ENCODE measurements at places on chromosomes 5 and 9.
A peak's percentile ranks its signal among the peaks of the same experiment; 100 is the strongest.

GRCh38 chr9:7982907-7983306 is 183.3 kb upstream of the DMAC1 start:
- no peak for DNase-seq

GRCh38 chr9:96779089-96779488 is 1.2 kb upstream of the ZNF510 start:
- no peak for DNase-seq

- no peak for DNase-seq
These were observed 31.5 kb upstream of the IRX1 start for GRCh38 chr5:3564116-3564515.

DNA sequence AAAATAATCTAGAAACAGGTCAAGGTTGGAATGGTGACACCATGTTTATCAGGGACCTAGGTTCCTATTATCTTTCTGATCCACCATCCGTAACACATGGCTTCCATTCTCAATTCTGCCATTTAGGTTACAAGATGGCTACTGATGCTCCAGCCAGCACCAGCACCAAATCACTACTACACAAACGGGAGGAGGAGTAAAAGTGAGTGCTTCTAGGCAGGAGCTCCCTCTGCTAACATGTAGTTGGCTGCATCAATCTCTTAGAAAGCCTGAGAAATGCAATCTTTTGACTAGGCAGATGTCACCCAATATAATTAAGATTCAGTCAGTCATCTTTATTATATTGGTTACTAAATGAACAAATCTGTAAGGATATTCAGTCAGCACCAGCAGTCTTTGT is 515.9 kb downstream of the RAB3C start:
- no peak for DNase-seq

DNA sequence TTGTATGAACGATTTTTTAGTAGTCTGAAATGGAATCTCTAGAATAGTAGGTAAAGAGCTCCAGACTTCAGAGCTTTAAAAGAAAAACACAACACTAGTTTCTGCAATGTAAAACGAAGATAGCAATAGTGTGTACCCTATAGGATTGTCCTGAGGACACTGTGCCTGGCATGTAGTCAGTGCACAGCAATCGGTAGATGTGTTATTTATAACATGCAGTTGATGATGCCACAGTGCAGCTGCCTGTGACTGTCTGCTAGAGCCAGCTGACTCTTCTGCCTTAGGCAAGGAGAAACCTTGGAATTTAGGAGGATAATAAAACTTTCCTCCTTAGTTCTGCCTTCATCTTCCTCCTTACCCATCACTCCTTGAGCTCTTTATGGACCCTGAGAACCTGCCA is 27.7 kb upstream of the TMOD1 start:
- DNase-seq, result no peak

DNA sequence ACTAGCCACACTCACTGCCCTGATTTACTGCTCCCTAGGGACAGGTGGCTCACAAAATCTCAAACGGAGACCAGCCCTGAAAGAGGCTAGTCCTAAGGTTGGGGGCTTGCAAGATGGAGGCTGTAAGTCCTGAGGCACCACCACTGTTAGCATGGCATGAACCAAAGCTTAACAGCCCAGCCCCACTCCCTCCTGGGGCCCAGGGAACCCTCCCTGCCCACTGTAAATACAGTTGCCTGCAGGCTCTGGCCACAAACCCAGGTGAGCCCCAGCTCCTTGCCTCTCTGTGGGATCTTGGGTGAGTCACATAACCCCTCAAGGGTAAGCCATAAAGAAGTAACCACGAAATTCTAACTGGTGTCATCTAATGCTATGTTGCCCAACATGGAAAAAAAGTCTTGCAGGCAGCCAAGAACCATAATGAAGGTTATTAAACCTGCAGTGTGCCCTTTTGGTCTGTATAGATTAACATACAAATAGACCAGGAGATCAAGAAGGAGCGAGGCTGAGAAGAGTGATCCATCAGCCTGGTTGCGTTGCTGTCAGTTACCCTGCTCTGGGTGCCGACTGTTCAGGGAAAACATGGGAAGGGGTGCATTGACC is 1.7 kb upstream of the POMT1 start:
- peak; percentile 67 for DNase-seq

DNA sequence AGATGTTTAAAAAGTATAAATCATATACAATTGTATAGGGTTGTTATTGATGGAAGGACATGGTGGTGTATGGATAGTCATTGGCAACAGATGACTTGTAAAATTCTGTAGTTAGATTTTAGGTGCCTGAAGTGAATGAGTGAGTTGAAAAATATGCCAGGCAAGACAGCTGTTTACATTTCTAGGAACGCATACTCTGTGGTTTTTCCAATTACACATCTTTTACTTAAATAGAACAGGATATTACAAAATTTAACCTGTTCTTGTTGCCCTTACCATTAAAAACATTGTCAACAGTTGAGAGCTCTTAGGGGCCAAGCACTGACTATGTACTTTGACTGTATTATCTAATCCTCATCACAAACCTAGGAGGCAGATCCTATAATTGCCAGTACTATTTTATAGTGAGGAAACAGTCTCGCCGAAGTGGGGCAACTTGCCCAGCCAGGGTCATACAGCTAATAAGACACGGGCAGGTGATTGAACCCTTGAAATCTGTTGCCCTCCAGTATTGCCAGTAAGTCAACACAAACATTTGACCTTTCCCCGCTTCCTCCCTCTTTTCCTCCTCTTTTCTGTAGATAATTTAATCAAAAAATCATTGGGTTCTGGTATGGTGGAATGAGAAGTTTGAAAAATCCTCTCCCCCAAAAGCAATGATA is 88.6 kb downstream of the MACROH2A1 start:
- DNase-seq, result peak; percentile 73

DNA sequence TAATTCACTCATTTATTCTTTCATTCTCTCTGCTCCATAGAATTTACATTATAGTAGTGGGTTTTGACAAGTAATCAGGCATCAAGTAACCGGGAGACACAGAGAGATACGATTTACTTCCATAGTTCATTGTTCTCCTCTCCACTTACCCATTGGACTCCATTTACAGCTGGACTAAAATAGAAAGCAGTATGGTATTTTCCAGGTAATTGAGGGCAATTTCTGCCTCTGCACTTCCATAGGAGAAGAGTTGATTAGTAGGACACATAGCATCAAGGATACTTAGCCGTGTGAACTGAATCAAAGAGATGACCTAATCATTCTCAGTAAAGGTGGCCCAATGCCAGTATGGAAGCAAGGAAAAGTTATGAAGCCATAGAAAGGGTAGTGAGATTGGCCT is 244.4 kb downstream of the COX7C start:
- no peak for DNase-seq

- no peak for DNase-seq
These were observed 4.3 kb downstream of the CSNK1A1 start for GRCh38 chr5:149546974-149547373.

DNA sequence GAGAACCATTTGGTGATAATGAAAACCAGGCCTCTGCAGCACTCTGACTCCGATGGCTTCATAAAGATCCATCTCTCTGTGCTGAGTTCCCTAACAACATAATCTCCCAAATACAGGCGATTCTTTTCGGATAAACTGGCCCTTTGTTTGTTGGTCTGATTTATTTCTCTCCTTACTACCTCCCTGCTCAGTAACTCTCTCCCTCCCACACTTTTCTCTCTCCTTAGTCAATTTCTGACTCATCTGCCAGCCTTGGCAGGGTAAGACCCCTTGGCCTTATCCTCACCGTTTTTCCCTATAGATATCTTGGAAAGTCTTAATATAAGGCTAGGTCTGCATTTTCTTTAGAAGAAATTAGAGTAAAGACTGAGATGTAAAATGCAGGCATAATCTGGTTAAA is 128.7 kb downstream of the BRINP1 start:
- DNase-seq, result no peak

- DNase-seq, result no peak
These were observed 418.0 kb downstream of the PLK2 start for GRCh38 chr5:58041884-58042283.

DNA sequence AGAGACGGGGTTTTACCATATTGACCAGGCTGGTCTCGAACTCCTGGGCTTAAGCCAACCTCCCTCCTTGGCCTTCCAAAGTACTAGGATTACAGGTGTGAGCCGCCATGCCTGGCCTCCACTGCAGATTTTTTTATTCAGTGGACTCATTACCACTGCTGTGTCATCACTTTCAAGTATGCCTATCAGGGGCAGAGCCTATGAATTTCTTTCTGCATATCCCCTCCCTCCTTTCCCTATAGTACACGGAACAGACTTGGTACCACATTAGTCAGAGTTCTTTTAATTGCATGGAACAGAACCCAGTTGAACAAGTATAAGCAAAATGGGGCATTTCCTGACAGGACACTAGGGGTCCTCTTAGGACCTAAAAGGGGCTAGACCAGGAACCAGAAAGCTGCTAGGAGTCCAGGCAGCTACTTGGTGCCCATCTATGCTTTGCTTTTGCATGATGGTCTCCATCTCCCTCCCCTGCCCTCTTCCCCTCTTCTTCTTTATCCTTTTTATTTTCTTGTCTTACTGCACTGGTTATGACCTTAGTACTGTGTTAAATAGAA is 5.8 kb downstream of the BSPRY start:
- DNase-seq, result no peak

- no peak for DNase-seq
These were observed 164.5 kb upstream of the NFIB start for GRCh38 chr9:14478175-14479162.

- no peak for DNase-seq
These were observed 638.2 kb upstream of the SEMA6A start for GRCh38 chr5:117212866-117213265.

GRCh38 chr5:115375893-115376292 is 79.4 kb upstream of the CCDC112 start:
- DNase-seq, result no peak

DNA sequence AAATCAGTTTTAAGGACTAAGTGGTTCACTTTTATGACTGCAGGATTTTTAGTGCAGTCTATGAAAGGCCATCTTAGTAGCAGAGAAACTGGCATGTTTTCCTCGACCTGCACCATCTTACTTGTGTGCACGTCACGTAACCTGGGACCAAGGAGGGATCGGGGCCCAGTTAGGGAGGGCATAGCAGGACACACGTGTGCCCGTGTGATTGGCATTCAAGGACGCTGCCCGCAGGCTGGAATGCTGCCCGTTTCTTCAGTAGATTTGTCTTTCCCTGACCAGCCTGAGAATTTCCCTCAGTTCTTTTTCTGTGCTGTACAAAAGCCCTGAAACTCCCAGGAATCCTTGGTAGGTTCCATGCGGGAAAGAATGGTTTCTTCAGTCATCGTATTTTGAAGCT is 196.3 kb downstream of the TRIO start:
- no peak for DNase-seq

GRCh38 chr5:172178301-172178987 is 9.6 kb downstream of the STK10 start:
- DNase-seq, result no peak

GRCh38 chr5:133198511-133198910 is 146.7 kb downstream of the HSPA4 start:
- DNase-seq, result no peak

- DNase-seq, result no peak
These were observed 84.0 kb downstream of the GNAQ start for GRCh38 chr9:77947651-77948050.

DNA sequence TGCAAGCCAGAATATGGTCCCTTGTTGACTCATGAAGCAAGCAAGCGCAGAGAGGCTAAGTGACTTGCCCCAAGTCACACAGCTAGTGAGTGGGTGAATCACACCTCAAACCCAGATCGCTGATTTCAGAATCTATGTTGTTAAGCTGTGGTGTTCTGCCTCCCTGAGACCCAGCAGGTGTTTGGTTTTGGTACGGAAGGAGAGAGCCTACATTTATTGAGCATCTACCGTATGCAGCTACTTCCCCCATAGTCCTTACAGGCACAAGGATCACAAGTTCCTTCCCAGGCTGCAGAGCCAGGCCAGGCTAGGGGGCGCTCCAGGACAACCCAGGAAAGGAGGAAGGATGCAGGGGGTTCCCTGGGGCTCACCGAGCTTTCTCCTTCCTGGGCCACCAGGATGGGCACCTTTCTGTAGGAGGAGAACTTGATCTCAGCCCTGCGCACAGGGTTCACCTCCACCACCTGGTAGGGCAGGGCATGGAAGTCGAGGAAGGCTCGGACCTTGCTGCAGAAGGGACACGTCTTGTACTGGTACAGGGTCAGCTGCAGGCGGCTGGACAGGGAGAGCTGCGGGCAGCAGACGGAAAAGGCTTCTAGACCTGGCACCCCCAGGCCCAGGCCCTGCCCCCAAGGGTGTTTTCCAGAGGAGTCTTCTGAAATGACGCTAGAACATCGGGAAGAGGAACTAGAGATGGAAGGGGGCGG is 2.5 kb downstream of the PTGES2 start:
- peak; percentile 55 for DNase-seq

DNA sequence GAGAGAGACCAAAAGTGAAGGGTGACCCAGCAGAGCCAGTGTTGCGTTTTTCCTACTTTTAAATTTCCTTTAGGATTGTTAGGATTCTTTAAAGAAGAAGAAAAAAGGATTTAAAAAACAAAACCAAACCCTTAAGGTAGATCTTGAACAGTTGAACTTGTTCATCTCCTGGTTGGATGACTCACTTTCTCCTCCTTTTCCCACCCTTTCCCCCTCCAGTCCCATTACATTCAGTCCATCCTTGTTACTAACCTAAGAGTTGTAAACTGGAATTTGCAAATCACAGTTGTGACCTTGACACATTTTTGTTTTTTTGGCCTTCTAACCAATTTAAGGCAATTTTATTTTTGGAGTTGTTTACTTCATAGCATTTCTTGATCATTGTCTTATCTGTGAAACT is 289.2 kb downstream of the ARHGAP26 start:
- peak; percentile 51 for DNase-seq

DNA sequence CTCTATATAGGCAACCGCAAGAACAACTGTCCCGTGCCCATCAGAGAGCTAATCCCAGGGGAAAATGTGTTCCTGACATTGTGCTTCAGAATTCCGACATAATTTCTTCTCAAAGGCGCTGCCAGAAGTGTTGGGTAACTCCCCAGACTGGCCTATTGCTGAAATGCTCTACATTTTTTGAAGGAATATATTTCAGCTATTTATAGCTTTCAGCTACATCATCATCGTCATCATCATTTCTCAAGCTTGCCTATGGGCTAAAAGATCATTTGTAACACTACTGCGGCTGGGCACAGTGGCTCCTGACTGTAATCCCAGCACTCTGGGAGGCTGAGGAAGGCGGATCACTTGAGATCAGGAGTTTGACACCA is 49.7 kb downstream of the MYO10 start:
- DNase-seq, result no peak

GRCh38 chr5:42494414-42494813 is 71.2 kb downstream of the GHR start:
- DNase-seq, result no peak

DNA sequence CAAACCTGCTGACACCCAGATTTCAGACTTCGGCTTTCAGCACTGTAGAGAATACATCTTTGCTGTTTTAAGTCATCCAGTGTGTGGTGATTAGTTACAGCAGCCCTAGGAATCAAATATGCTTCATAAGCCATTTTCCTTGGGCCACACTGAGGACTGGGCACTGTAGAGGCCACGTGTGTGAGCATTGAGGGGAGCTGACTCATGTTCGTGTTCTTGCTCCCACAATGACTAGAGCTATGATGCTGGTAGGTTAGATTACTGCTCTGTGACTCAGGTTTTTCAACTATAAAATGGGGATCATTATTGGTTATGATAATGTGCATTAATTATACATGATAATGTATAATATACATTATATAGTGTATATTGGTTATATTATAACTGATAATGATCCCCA is 96.5 kb upstream of the PALM2AKAP2 start:
- peak; percentile 25 for DNase-seq

Data from HT1080 (cell line).